ENCODE measurements at places on chromosomes 16 and 17. TPM values are rescaled to one million over a fixed set of nuclear protein-coding genes. Genes with fewer than 3 reads are reported as not detected.

Gene CHST6
- total RNA-seq, result 0.16 TPM

Gene HEATR9
- total RNA-seq, result not detected

Gene ACSM2A
- total RNA-seq, result not detected

Gene DPEP3
- 0.16 TPM for total RNA-seq

Gene KRTAP4-9
- total RNA-seq, result not detected

Gene ZFPM1
- 4.8 TPM for total RNA-seq

Gene SLC5A2
- not detected for total RNA-seq

Gene ABCC11
- 0.22 TPM for total RNA-seq

Gene WNT3
- total RNA-seq, result 1.9 TPM

Gene VAT1L
- 0.10 TPM for total RNA-seq

Gene AOC2
- total RNA-seq, result 10.5 TPM

Gene PRSS36
- total RNA-seq, result 9.8 TPM

Gene SDR42E2
- total RNA-seq, result not detected

Gene KRTAP2-2
- total RNA-seq, result not detected
